ENCODE measurements at places on chromosomes 4 and X. TPM values are rescaled to one million over a fixed set of nuclear protein-coding genes. Genes with fewer than 3 reads are reported as not detected.

Gene MAGEA4
- not detected for polyA plus RNA-seq

Gene SSX4B
- not detected for polyA plus RNA-seq

Gene PNCK
- polyA plus RNA-seq, result not detected

Gene LRCH2
- polyA plus RNA-seq, result not detected

Gene TCEAL6
- polyA plus RNA-seq, result not detected

Measured in CD4-positive, CD25-positive, alpha-beta regulatory T cell (primary cell).